ENCODE measurements at places on chromosomes 2 and 18.

- DNase-seq, result no peak
These were observed 41.9 kb downstream of the TANC1 start for GRCh38 chr2:159010340-159010739.

GRCh38 chr18:69996417-69996816, 48.7 kb upstream of the CD226 start:
- DNase-seq, result no peak

GRCh38 chr2:43018179-43019024, 208.0 kb downstream of the ZFP36L2 start:
- DNase-seq, result no peak

- no peak for DNase-seq
These were observed 85.6 kb downstream of the FBXO15 start for GRCh38 chr18:74062037-74062436.

GRCh38 chr2:109013051-109013450, 24.0 kb upstream of the EDAR start:
- no peak for DNase-seq

GRCh38 chr2:178829299-178829960, 22.2 kb upstream of the TTN start:
- DNase-seq, result no peak

- DNase-seq, result peak; percentile 56
These were observed at the start of gene ARHGAP15 for GRCh38 chr2:143128681-143129580. ARHGAP15 (plus strand) TSS chr2:143129419.

- DNase-seq, result no peak
These were observed 69.3 kb downstream of the MARCO start for GRCh38 chr2:119011162-119011909.

DNA sequence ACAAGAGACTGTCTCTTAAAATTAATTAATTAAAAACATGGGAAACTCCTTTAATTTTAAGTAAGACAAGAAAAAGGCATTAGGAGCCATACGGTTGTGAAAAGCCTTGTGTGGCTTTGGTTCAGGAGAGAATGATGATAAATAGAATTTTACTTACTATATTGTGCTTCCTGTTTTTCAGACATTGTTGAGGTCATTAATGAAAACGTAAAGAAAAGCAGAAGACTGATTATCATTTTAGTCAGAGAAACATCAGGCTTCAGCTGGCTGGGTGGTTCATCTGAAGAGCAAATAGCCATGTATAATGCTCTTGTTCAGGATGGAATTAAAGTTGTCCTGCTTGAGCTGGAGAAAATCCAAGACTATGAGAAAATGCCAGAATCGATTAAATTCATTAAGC, 10.7 kb upstream of the IL1RL2 start:
- DNase-seq, result no peak

GRCh38 chr18:65751155-65752085, 608 bp downstream of the CDH7 start:
- DNase-seq, result no peak

DNA sequence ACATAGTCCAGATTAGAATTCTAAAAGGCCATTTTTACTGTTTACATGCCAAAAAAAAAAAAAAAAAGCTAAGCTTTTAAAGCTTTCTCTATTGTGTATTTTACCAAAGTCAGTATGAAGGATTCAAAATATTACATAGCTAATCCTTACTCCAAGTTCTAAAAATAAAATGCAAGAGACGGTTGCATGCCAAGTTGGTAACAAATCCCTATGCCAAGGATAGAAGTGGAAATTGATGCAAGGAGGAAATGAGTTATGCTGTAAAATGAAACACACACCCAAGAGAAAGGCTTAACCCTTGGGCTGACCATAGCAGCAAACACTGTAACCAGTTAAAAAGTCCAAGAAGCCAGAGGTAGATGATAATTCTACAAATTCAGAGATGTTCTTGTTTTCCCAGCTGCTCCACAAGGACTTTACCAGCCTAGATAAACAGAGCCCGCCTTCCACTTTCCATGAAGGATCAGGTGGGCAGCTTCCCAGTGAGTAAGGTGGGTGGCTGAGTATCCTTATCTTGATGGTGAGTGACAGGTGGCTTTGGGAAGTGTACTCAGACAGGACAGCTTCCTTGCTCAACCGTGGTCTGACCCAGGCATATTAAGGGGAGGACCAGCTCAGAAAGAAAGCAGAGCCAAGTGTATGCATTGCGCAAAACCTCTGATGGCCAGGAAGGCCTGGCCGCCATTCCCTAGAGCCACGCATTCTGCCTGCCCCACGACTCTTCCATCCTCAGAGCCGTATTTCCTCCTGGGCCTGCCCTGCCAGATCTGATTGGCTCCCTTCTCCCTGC, 34.4 kb downstream of the ATP8B1 start:
- no peak for DNase-seq

- DNase-seq, result no peak
These were observed 42.7 kb downstream of the MAP3K20 start for GRCh38 chr2:173118395-173118794.

DNA sequence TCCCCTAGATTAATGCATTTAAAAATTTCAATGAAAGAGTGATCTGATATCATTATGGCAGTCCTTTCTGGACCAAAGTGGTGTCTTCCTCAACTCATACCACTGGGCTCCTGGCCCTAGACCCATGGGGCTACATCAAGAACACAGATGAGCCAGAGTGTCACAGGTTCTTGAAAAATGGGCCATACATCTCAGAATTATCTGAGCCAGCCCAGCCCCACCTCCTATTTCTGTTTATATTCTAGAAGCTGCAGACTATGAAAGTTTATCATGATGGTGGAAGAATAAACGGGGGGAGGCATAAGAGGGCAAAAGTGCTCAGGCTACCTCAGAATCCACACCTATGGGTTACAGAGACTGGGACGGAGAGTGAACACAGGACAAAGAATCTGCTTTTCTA, 120.6 kb upstream of the TACR1 start:
- no peak for DNase-seq

GRCh38 chr2:3780477-3781402, 77.4 kb downstream of the DCDC2C start:
- DNase-seq, result peak; percentile 2

GRCh38 chr2:121205321-121205942, 79.6 kb downstream of the TFCP2L1 start:
- DNase-seq, result no peak

- DNase-seq, result no peak
These were observed 48.7 kb downstream of the NCK2 start for GRCh38 chr2:105793196-105793975.

DNA sequence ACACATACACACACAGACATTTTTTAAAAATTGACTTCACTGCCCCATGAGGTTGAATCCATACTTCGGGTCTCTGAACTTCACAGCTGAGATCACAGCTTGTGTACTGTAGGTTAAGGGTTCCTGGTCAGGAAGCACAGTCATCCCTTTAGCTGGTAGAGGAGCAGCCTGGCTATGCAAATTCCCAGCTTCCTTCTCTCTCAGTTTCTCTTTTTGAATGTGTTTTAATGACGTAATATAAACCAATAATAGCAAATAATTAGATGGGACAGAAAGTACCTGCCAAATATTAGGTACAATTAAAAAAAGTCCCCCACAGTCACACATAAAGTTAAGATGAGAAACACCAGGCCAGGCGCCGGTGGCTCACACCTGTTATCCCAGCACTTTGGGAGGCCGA, 178.7 kb downstream of the ZNF385B start:
- DNase-seq, result no peak

DNA sequence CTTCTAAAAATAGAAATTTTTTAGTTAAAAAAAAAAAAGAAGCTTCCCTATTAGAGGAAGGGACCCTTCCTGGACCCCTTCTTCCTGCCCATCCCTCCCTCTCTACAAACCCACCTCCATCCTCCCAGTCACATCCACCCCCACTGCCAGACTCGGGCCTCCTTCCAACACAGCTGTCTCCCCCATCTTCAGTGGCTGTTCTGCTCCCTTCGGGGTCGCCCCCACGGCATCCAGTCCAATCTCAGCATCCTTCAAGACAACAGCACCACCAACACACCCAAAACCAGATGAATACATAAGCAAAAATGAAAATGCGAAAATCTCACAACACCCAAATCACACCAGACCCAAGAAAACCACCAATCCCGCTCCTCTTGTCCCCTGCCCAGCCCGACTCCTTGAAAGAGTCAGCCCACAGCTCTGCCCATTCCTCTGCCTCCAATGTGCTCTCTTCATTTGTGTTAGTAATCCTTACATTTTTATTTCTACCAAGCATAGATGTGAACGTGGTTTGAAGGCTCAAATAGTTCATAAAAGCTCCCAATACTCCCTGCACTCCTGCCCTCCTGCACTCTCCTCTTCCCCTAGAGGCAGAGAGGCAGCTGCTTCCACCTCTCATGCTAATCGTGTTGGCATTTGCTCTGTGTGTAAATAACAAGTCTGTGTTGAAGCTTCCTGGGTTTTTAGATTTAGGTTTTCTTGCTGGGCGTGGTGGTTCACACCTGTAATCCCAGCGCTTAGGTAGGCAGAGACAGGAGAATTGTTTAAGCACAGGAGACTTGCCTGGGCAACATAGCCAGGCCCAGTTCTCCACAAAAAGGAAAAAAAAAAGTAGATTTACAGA, 37.0 kb downstream of the MAL start:
- no peak for DNase-seq

DNA sequence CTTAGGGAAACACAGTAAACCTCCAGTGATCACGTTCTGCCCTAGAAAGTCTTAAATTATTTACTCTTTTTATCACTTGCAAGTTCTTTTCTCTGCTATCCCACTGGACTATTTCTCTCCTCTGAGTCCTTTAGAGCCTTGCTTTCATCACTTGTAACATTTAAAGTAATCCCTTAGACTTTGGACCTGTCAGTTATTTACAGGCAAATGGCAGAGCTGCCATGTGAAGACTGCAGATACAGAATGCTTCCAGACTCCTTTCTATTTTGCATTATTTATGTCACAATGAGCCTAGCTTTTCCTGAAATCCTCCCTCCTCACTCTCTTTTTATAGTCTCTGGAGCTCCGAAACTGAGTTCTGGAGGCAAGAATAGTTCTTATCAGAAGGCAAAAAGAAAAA, 325.6 kb upstream of the TRIB2 start:
- no peak for DNase-seq

DNA sequence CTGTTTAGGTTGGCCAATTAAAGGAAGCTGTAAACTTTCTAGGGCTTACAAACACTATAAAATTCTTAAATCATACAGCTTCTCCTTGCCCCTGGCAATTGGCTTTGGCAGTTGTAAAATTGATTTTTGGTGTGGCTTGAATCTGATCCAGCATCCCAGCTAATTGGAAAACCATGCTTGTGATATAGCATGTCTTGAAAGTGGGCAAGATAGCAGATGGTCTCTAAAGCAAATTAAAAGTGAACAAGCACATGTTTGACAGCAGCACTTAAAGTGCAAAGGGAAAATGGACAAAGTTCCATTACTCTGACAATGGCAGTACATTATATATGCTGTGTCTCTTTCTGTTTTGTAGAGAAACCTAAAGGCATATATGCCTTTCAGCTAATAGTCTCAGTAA, 302.9 kb upstream of the NXPH2 start:
- no peak for DNase-seq

DNA sequence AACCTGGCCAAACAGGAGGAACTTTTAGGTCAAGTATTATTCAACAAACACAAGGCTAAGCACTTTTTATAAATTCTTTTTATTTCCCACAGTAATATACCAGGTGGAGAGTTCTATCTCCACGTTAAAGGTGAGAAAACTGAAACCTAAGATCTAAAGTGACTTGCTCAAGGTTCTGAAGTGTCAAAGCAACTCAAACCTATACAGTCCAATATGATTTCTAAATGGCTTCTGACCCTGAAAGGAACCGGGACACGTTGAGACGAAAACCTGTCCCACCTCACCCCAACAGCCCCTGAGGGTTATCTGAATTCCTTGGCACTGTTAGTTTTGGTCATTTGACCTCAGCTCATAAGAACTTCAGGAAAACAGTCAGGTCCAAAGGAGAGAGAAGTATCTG, 814.5 kb upstream of the LRATD1 start:
- no peak for DNase-seq

GRCh38 chr2:174615871-174616436, 18.4 kb upstream of the WIPF1 start:
- no peak for DNase-seq

GRCh38 chr2:27189989-27190388, 21.9 kb upstream of the ATRAID start:
- no peak for DNase-seq

- no peak for DNase-seq
These were observed 116.8 kb upstream of the SERPINE2 start for GRCh38 chr2:224155896-224156295.
